ENCODE measurements at places on chromosomes 3 and 15. TPM values are rescaled to one million over a fixed set of nuclear protein-coding genes. Genes with fewer than 3 reads are reported as not detected.

DNA sequence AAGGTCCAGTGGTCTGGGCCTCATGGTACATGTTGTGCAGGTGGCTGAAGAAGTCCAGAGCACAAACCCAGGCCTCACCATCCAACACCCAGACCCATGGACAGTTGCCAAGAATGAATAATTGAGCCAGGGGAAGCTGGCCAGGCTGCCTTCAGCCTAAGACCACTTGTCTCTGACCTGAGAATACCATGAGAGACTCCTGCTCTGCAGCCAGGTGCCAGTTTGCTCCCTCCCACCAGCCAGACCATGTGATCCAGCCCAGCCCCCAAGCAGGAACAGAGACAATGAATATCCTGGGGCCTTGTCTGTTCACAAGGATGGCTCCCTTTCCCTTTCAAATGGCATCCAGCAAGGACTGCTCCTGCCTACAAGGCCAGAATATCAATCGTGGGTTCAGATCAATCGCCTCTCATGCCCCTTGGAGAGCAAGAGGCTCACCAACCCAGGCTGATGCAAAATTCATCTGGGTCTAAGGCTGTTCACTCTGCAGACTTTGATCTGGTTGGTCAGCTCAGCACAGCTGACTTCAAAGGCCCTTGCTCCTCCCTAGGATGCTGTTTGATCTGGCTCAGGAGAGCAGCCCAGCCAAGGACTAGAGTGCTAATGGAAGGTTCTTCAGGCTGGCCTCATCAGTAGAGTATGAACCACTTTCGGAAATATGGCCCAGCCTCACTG lies 13.4 kb downstream of the TRAIP start:
- no peak overlapping the region for H3K27ac ChIP-seq
- DNase-seq, result no peak
- H3K4me1 ChIP-seq, result no peaks in the 10 kb centered on the region
- no peaks in the 10 kb centered on the region for H3K36me3 ChIP-seq
- no peaks in the 10 kb centered on the region for H3K27me3 ChIP-seq

- DNase-seq, result no peak
- no peaks in the 10 kb centered on the region for H3K27me3 ChIP-seq
- H3K4me1 ChIP-seq, result peaks cover 98% of the 10 kb centered on the region
- no peak overlapping the region for H3K4me3 ChIP-seq
- H3K36me3 ChIP-seq, result peaks cover 8% of the 10 kb centered on the region
These were observed 75.6 kb upstream of the ICE2 start for GRCh38 chr15:60554494-60554893.

Gene SLC9A9
- 47.6 TPM for total RNA-seq

Gene KLF15
- total RNA-seq, result not detected

GRCh38 chr3:171833789-171834460 lies 9.2 kb upstream of the TMEM212 start:
- peak; percentile 34 for DNase-seq
- H3K27me3 ChIP-seq, result peaks cover 10% of the 10 kb centered on the region
- H3K27ac ChIP-seq, result no peak overlapping the region
- H3K4me3 ChIP-seq, result no peak overlapping the region
- no peaks in the 10 kb centered on the region for H3K4me1 ChIP-seq

Gene ABCC5
- 27.1 TPM for total RNA-seq

Gene CCR9
- total RNA-seq, result not detected

Gene KBTBD13
- not detected for total RNA-seq

Gene IMPG2
- total RNA-seq, result 0.35 TPM

Data from CD4-positive, CD25-positive, alpha-beta regulatory T cell (primary cell).